Stimulated activated CD8-positive, alpha-beta memory T cell treated with anti-CD3 and anti-CD28 coated beads, Interleukin-2, amount 100 ng/mL, for 1 hour (primary cell): ENCODE measurements at places on chromosomes 6 and 20.

- no peak for DNase-seq
Observed at GRCh38 chr20:18739751-18740166, 73.8 kb upstream of the SCP2D1 start.

DNA sequence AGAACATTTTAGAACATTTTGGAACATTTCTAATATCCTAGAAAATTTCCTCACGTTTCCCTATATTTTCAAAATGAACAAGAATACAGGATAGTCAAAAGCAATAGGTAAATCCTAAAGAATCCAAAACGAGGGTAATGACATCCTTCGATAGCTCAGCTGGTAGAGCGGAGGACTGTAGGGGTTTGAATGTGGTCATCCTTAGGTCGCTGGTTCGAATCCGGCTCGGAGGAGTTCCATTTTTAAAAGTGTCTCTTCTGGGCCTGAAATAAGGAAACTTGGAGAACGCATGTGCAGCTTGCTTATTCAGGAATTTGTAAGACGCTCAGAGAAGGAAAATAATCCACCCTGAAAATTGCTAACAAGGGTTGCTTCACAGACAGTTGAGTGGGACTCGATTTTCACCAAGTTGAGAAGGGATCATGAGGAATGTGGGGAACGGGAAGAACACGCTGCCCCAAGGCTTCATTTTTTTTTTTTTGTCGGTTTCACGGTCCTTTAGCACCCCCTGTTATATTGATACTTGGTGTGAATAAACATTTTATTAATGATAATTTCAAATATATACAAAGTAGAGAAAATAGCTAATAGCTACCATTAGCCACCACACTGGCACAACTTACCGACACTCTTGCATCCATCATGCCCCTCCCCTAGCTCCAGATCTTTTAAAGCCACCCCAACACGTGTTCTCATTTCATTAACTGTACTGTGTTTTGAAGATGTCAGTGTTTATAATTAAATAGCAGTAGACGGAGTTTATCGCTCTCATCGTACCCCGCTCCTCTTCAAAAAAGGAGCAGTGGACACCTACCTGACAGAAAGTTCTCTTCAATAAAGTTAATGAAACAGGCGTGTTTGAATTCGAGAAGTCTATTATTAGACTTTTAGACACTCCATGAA is 1.8 kb upstream of the ABT1 start:
- DNase-seq, result no peak

DNA sequence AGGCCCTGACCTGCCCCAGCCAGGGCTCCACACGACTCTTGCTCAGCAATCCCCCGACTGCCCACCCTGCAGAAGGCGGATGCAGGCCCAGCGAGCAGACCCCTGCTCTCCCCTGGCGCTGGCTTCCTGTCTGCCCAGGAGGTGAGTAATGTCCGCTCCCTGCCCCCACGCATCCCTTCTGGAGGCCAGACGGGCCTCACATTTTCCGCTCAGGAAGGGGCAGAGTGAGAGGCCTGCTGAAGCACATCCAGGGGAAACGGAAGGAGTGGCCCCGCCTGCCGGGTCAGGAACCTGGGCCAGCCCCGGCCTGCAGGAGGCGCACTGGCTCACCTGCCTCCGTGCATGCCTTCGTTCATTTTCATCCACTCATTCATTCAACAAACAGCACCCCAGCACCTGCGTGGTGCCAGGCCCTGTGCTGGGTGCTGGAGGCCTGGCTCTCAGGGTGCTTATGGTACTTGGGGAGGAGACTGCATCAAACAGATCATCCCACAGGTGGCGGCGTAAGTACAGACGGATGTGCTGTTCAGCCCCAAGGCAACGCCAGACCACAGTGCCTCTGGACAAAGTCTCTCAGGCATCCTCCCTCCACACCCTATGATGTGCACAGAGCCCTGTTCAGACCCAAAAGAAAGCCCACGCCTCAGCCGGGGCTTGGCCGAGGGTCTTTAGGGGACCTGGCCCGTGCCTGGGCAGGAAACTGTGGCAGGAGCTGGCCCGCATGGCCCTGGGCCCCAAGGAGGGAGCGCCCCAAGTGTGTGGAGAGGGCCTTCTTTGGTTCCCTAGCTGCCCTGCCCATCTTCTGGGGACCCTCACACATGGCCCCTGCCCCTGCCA is 112.1 kb downstream of the ASXL1 start:
- no peak for DNase-seq

GRCh38 chr6:145276756-145277155 is 458.6 kb downstream of the EPM2A start:
- DNase-seq, result no peak

GRCh38 chr20:57394121-57395082 is 3.2 kb downstream of the RBM38 start:
- DNase-seq, result no peak

- no peak for DNase-seq
Observed at GRCh38 chr6:148943451-148943850, 196.6 kb downstream of the UST start.
